ENCODE measurements at places on chromosomes 11 and 22.

DNA sequence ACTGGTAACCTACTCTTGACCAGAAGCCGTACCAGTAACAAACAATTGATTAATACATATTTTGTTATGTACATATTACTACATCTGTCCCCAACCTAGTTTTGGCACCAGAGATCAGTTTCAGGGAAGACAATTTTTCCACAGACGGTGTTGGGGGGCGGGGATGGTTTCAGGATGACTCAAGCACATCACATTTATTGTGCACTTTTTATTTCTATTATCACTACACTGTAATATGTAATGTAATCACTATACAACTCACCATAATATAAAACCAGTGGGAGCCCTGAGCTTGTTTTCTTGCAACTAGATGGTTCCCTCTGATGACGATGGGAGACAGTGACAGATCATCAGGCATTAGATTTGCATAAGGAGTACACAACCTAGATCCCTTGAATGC is 15.5 kb downstream of the DGCR8 start:
- DNase-seq = no peak

- DNase-seq = peak; percentile 18
Observed at GRCh38 chr11:61516675-61517572, 8.4 kb downstream of the LRRC10B start.

DNA sequence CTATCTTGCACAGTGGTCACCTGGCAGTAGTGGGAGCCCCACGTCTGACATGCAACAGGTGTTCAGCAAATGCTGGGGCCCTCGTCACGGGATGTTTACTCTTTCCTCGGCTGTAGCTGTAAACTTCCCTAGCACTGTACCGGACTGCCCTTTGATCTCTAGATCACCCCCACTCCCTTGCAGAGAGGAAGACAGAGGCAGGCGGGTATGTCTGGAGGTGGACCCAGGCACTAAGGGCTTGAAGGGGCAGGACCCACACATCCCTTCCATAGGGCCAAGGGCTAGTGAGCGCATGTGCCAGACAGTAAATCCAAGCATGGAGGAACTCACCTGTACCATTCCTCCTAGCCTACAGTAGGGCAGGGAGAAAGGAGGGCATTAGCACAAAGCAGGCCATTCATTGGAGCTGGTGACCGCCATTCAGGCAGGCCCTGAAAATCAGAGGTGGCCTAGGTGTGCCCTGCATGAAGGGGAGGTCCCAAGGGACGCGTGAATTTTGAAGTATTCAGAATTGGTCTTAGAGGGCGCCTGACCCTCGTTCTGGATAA is 1.9 kb upstream of the SMTN start:
- DNase-seq = no peak

DNA sequence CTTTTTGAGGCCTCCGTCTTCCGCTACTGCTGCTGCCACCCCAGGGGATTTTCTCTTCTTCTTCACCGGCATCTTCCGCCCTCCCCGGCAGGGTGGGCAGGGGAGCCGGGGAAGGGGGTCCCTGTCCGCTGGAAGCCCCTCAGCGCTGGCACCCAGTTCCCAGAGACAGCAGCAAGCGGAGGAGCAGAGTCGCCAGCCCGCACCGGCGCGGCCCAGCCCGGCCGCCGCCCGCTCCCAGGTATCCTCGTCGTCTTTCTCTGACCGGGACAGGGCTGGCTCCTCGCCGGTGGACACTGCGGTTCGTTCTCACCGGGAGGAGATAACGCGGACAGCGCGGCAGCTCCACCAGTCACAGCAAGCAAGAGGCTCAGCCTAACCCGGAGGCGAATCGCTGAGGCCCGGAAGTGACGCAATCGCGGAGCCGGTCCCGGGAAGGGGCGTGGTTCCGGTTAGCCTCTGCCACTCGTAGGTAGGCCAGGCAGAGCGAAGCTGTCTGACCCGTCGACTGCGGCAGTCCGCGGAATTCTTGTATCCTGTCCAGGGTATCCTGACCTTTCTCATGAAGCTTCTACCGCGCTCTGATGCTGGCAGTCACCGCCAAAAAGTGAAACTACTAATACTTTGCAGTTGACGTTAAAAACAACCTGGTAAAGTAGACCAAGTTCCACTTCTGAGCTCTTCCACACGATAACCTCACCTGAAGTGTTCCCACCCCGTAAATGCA is at the start of gene DCUN1D5:
Gene DCUN1D5 (minus strand): TSS at position 360 of the 724 bp plus-strand sequence. CDS start 288 bp downstream, at position 72.
- peak; percentile 95 for DNase-seq

DNA sequence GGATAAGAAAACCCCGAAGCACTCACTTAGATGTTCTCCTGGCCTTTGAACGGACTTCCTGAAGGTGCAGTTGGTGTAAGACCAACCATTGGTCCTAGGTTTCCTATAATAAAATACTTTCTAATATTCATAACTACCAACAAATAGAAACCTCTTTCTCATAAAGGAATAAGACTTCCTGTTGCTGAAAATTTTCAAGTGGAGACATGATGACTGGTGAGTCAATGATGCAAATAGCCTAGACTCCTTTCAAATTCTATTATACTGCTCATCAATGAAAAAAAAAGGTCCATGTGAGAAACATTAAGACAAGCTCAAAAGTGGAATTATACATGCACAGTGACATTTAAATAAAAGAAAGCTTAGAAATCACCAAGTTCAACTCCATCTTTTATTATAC is 862.8 kb downstream of the FAM181B start:
- no peak for DNase-seq

DNA sequence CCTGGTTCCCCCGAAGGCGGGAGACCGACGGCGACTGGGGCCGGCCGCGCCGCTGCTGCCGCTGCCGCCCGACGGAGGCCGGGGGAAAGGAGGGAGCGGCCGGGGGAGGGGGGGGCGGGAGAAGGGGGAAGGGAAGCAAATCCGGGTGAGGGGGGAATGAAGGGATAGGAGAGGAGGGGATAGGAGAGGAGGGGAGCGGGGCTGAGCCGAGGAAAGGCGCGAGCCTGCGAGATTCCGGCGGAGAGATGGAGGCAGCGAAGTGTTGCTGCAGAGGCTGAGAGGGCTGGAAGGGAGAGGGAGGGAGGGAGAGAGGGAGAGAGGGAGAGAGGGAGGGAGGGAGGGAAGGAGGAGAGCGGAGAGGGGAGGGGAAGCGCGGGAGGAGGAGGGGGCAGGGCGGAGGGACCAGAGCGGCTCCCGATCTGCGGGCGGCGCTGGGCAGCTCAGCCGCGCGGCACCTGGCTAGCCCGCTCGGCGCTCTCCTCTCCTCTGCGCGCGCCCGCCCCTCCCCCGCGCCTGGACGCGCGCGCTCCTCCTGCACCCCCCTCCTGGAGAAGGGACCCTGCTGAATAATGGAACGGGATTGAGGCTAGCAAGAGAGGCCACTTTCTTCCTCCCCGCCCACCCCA is 52.3 kb downstream of the SLC22A12 start:
- no peak for DNase-seq

GRCh38 chr11:94472916-94473799 is 20.5 kb downstream of the MRE11 start:
- no peak for DNase-seq

DNA sequence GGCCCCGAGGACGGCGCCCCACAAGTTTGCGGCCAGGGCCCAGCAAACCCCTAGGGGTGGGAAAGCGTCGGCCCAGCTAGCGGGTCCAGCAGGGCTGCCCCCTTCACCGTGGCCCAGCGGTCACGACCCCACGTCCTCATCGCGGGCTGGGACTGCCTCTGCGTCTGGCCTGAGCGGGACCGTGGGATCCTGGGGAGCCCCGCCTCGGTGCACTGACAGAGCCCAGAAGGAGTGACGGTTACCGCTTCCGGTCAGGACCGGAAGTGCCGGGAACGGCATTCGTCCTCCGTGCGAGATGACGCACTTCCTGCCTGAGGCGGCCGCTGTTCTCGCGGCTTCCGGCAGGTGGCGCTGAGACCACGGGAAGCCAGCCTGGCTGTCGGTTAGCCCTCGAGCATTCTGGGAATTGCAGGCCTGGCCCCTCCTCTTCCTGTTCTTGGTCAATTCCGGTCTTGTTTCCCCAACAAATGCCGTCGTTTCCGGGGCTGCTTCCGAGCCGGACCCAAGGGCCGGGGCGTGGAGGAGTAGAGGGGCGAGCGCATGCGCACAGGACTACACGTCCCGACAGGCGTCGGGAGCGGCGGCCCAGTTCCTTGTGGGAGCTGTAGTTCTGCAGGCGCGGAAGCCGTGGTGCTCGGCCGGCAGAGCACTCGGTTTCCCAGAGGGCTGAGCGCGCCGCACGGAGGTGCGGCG is at the start of gene TSSC4:
Gene TSSC4 (plus strand): TSS at position 682 of the 693 bp plus-strand sequence. CDS start 1,884 bp downstream, outside the sequence.
- peak; percentile 100 for DNase-seq
